Activated CD8-positive, alpha-beta T cell treated with anti-CD3 and anti-CD28 coated beads for 36 hours (primary cell): ENCODE measurements at places on chromosomes 5 and 9.

DNA sequence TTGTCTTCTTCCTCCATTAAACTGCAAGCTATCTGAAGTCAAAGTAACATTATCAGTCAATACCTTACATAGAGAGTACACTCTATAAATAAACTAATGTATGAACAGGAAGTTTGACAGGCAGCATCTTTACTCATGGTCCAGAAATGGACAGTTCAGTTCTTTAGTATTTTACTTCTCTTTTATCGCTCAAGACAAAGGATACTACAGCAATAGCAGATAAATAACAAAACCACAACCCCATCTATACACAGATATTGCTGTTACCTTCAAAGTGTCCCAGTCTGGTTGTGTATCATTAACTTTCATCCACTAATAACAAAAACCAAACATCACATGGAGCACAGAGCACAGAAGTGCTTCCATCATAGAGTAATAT lies 46.4 kb downstream of the SEMA5A start:
- DNase-seq = no peak

- DNase-seq = no peak
Measured at GRCh38 chr9:70043689-70044489, at the start of gene MAMDC2. Gene MAMDC2, plus strand, starts transcription at chr9:70043848. Its CDS starts 350 bp downstream, at chr9:70044198.

DNA sequence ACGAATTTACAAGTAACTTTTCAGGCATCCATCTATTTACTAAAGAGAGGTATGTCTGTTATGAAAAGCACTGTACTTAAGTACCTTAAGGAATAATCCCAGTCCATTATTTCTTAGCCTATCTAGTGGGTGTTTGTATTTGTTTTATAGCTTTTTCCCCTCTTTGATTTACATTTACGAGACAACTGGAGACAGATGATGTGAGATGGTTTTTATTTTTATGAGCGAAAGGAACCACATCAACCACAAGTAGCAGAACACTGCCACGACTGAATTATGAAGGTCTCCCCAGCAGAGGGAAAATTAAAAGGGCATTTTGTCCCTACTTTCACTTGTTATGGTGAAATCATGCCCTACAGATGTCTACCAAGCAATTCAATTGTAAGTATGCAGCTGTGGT lies 357.8 kb downstream of the NFIB start:
- DNase-seq = no peak

GRCh38 chr9:7085357-7085756 lies 327.6 kb downstream of the KDM4C start:
- no peak for DNase-seq

DNA sequence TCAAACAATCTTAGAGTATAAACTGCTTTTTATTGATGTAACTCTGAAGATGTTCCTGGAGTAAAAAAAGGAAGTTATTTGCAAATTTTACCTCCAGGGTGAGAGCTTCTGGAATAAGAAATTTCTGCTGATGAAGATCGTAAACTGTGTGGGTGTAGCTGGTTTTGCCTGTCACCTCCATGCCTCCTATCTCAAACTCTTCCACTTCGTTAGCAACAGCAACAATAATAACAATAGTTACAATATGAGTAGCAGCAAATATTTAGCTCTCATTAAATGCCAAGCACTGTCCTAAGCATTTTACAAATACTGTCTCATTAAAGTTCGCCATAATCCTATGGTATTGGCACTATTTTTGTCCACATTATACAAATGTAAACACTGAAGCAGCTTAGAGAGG lies 57.9 kb downstream of the GCNT1 start:
- no peak for DNase-seq

DNA sequence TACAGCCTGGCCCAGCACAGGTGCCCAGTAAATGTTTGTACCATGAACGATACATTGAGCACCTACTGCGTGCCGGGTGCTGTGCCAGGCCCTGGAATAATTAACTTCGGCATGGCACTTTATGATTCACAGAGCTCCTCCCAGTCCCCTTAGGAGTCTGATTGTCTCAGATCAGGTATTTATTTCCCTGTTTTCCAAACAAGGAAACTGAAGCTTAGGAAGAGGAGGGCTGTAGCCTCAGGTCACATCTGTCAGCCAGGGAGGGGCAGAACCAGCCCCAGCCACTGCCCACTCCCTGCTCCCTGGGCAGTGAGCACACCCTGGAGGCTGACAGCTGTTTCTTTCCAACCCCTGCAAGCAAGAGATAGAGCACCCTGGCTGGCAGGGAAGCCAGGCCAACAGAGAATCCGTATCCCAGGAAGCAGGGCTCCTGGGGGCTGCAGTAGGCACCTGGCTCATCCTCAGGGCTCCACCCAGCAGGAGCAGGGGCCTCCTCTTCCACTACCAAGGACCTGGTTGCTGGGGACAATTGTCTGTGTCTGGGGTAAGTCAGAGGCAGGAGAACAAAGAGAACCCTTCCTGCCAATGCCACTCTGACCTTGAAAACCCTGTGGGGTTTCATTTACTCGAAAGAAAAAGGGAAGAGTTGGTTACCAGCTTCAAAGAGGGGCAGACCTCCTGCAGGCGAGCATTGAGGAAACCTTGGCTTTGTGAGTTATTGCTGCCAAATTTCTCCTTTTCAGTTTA lies 69.0 kb downstream of the DAB2IP start:
- DNase-seq = no peak

DNA sequence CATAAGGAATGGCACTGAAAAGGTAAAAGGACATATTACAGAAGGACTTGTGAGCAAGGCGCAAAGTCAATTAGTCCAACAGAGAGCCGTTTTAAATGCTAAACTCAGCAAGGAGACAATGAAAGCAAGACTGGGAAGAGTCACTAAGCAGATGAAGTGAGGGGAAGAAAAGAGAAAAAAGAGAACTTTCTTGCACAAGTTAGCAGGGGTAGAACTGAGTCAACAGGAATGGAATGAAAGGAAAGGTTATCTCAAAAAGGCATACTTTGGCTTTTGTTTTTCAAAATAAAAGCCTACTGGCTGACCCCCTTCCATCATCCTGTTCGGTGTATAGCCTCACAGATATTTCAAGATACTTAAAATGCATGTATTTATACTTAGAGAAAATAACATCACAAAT lies 75.0 kb downstream of the NR6A1 start:
- DNase-seq = no peak

DNA sequence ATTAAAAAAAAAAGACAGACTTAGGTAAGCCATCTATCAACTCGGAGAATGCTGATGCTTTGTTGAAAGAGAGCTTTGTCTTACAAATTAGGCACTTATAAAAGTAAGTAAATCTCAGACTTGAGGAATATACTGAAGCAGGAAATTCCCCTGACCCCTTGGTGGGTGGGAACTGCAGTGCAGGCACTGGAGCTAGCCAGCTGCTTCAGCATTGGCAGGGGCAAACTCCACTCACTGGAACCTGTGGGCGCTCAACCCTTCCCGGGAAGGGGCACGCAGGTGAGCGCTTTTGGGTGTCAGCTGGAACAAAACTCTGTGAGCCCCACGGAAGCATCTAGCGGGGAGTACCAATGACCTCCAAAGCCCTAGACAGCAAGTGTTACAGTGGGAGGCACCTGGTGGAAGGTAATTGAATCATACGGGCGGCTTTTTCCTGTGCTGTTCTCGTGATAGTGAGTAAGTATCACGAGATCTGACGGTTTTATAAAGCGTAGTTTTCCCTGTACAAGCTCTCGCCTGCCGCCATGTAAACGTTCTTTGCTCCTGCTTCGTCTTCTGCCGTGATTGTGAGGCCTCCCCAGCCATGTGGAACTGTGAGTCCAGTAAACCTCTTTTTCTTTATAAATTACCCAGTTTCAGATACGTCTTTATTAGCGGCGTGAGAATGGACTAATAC lies 628.0 kb upstream of the CDH18 start:
- no peak for DNase-seq

DNA sequence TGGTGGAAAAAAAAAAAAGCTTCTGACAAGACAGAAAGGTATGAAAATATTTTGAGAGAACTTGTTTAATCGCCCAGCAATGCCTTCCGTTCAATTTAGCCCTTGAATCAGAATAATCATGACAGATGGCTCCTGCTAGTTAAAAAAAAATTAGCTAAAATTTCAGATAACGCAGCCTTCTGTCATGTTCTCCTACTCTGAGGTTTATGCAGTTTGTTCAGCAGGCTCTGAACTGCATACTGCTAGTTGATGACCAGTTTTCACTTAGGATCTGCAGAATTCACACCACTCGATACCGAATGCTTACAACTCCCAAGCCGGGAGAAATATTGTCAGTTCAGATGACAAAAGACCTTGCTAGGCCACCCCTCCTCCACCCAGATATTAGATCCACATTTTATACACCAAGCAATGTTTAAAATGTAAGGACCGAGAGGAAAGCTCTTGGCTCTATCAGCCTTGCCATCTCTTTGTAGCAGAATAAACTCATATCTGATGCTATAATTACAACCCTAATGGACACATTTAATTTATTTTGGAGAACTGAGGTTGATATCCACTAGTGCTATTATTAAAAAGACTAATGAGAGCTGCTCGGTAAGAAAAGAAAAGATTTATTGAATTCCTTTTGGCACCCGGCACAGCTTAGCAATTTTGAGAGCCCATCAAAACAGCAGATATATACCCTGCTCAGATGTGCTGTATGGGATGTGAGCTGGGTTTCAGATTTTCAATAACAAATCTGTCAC lies 322.8 kb downstream of the GLIS3 start:
- DNase-seq = no peak

GRCh38 chr5:168951769-168952168 lies 349.2 kb downstream of the SLIT3 start:
- no peak for DNase-seq
